ENCODE measurements at places on chromosomes 12 and 14.
A peak's percentile ranks its signal among the peaks of the same experiment; 100 is the strongest.

- H3K36me3 ChIP-seq: no peaks in the 10 kb centered on the region
- no peak overlapping the region for H3K27ac ChIP-seq
- DNase-seq: no peak
Measured at GRCh38 chr12:45762185-45763110, 32.9 kb downstream of the ARID2 start.

DNA sequence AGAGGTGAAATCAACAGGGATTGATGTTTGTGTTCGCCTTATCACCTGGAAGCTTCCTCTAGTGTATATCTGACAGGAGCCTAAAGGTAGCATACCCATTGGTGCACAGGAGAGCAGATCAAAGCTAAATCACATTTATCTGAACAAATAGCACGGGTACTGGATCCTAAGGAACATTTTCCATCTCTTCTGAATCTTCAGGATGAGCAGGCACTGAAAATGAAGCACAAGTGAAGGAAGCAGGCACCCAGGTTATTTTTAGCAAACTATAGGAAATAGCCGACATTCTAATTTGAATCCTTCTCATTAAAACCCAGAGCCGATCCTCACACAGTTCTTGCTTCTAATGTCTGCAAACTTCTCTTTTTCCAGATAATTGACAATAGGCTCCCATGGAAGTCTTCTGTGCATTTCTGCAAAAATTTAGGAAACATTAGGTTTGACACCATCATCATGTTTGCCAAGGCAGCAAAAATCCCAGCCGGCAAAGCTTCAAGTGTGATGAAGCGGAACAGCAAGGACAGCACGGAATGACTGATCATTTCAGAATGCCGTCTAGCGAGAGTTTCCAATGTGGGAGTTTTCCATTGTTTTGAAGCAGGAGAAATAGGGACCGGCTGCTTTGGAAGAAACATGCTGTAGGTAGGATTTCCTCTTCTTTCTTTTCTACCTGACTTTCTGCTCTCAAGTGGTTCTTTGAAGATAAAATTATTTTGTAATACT lies 24.3 kb upstream of the RGS6 start:
- H3K4me1 ChIP-seq: peaks cover 9% of the 10 kb centered on the region
- H3K27me3 ChIP-seq: peaks cover 4% of the 10 kb centered on the region
- H3K36me3 ChIP-seq: no peaks in the 10 kb centered on the region
- H3K4me3 ChIP-seq: no peak overlapping the region

DNA sequence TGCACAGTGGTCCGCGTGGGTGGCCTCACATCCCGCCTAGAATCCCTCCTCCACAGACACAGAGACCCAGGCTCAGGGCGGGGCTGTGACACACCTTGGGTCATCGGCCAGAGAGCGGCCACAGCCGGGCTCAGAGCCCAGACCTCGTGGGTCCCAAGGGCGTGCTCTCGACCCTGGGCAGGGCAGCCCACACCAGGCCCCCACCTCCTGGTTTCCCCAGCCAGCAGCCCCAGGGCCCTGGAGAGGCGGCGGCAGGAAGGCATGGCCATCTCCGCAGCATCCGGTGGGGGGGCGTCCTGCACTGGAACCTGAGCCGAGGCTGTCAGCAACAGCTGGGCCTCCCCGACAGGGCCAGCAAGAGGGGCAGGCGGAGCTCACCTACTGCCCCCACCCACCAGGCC lies 15.2 kb downstream of the JAG2 start:
- H3K27ac ChIP-seq: peak overlapping the region; percentile 58
- no peaks in the 10 kb centered on the region for H3K27me3 ChIP-seq
- no peak overlapping the region for H3K4me3 ChIP-seq
- H3K36me3 ChIP-seq: no peaks in the 10 kb centered on the region
- peaks cover 34% of the 10 kb centered on the region for H3K4me1 ChIP-seq

- H3K4me1 ChIP-seq: no peaks in the 10 kb centered on the region
- no peak overlapping the region for H3K27ac ChIP-seq
Measured at GRCh38 chr14:106657460-106657859, 1131.1 kb downstream of the TMEM121 start.
